ENCODE measurements at places on chromosomes 1 and 21.

DNA sequence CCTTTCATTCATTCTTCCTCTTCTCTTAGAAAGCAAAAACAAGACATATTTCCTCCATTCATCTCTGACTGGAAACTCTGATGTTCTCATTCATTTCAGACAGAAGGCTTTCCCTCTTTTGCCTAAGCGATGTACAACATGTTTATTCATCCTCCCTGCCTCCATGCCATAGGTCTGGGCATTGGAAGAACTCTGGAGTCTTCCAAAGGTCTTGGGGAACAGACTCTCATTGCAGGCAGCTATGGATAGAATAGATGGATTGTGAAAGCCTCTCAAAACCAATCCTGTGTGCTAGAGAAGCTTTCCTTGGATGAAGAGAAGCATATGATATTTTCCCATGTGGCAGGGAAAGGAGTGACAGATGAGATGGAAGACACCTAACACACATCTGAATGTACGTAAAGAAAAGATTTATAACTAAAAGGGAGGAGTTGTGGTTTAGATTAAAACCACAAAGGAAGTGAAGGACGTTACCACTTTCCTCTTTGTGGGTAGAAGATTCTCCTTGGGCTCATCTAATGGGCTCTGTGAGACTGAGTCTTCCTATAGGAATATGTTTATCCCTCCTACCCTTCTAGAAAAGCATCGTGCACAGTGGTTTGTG lies 38.7 kb downstream of the BCL9 start:
- DNase-seq, result no peak

DNA sequence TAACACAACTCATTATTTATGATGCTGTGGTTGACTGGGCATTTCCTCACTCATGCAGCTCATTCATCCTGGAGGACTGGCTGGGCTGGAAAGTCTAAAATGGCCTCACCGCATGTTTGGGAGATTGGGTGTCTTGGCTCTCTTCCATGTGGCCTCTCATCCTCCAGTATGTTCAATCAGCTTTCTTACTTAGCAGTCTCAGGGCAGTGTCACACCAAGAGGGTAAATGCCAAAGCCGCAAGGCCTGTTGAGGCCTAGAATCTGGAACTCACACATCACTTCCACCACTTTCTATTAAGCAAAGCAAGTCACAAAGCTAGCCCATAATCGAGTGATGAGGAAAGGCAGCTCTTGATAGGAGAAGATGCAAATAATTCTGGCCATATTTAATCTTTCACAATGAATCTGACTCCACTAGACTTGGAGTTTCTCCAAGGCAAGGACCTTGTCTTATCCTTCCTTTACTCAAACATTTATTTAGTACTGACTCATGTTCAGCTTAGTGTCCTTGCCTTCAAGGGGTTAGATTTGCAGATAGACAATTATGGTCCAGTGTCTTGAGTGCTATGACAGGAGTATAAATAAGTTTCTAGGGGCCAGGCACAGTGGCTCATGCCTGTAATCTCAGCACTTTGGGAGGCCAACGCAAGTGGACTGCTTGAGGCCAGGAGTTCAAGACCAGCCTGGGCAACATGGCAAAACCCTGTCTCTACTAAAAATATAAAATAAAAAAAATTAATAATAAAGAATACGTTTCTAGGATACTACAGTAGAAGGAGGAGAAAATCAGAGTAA lies 45.1 kb downstream of the TMEM53 start:
- no peak for DNase-seq

DNA sequence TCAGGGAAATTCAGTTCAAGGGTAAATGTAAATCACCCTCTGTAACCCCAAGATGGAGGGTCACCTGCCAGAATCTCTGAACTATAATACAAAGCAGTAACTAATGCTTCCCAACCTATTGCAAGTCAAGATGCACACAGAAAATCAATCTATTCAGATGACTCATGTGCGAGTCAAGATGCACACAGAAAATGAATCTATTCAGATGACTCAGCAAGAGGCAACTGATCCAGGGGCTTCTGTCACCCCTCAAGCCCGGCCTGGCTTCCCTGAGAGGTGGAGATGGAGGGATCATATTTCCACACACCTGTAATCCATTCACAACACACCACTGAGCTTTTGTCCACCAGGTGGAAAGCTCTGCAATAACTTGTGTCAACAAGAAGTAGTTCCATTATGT lies 17.4 kb upstream of the HIVEP3 start:
- DNase-seq, result no peak

DNA sequence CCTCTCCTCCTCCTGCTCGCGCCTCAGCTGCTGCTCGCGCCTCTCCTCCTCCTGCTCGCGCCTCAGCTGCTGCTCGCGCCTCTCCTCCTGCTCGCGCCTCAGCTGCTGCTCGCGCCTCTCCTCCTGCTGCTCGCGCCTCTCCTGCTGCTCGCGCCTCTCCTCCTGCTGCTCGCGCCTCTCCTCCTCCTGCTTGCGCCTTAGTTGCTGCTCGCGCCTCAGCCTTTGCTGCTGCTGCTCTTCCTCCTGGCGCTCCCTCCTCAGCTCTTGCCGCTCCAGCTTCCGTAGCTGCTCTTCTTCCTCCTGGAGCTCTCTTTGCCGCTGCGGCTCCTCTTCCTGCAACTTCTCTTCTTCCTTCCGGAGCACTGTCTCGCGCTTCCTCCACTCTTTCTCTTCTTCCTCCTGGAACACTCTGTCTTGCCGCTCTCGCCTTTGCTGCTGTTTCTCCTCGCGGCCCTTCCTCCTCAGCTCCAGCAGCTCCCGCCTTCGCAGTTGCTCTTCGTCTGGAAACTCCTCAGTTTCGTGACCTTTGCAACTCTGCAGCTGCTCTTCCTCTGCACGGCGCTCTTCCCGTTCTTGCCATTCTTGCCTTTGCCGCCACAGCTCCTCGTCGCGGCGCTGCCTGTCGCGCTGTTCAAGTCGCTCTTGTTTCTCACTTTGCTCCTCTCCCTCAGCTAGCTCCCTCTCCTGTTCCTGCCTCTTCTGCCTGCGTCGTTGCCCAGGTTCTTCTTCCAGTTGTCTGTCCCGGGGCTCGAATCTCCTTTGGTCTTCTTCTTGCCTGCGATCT lies 3.0 kb downstream of the TCHH start:
- DNase-seq, result no peak

DNA sequence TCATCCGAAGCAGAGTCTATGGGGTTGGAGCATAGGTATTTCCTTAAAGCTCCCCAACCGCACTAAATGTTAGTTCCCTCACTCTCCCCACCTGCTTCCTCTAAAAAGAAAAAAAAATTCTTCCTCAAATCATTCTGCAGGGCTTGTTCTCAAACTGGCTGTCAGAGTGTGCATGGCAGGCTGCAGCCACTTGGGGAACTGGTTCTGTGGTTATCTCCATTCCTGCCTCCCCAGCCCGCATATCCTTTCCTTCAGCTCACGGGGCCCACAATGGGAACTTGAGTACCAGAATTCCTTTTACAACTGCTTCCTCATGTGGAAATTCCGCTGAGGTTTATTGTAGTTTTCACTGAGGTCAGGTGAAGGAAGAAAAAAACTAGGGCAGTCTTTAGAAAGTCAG lies 159.2 kb downstream of the PIGK start:
- DNase-seq, result no peak

DNA sequence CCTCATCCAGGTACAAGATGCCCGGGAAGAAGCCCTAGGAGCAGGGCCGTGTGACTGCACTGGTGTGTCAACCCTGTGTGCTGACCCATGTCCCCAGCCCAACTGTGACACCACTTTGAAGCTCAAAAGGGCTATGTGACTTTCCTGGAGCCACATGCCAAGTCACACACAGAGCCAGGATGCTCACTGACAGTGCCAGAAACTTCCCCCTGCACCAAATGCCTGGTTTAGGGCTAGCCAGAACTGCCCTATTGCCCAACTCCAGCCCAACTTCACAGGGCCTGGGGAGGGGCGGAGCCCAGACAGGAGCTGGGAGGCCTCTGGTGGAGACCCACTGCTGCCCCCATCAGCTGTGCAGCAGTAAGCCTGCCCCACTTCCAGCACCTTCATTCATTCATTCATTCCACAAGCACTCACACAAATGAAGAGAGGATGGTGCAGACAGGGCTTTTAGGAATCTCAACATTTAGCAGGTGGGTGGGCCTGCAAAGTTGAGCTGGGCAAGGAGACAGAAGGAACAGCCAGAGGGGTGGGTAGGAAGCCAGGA lies 36.7 kb downstream of the KCNQ4 start:
- DNase-seq, result no peak

DNA sequence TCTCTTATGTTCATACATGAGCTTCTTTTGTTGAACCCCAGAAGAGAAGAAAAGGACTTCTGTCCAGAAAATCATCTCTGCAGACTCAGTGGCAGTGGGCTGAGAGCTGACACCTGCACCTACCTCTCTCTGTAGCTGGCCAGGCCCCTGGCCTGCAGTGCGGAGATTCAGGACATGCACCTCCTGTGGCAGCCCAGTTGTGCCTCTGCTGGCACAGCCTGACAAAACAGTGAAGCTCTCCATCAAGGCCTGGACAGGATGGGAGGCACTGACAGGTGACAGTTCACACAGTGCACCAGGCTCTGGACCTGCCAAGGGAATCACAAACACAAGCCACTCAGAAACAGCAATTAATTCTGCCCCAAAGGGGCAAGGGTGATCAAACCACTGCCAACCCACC lies 88.8 kb downstream of the TGFBR3 start:
- DNase-seq, result no peak

DNA sequence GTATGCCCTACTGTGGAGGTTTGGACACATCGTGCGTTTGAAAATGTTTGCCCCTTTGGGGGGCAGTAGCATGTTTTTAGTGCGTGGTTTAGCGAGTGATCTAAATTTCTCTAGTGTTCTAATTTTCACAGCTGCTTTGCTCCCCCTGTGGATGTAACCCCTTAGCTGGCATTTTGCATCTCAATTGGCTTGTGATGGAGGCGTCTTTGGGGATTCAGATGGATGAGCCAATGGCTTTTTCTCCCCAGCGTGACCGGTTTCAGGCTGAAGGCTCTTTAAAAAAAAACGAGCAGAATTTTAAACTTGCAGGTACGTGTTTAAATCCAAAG lies 836 bp downstream of the CDC7 start:
- no peak for DNase-seq

- no peak for DNase-seq
These were observed 1630.4 kb upstream of the B3GALT2 start for GRCh38 chr1:194816859-194817258.

- no peak for DNase-seq
These were observed 31.1 kb downstream of the AHDC1 start for GRCh38 chr1:27572679-27573426.

GRCh38 chr1:232335741-232336293 lies 294.1 kb downstream of the SIPA1L2 start:
- DNase-seq, result no peak
